C1 segment of cervical spinal cord (tissue), 14 donors: ENCODE measurements at places on chromosomes 4 and X.

GRCh38 chr4:81260443-81261101 is 45.5 kb upstream of the PRKG2 start:
- no peak for DNase-seq

DNA sequence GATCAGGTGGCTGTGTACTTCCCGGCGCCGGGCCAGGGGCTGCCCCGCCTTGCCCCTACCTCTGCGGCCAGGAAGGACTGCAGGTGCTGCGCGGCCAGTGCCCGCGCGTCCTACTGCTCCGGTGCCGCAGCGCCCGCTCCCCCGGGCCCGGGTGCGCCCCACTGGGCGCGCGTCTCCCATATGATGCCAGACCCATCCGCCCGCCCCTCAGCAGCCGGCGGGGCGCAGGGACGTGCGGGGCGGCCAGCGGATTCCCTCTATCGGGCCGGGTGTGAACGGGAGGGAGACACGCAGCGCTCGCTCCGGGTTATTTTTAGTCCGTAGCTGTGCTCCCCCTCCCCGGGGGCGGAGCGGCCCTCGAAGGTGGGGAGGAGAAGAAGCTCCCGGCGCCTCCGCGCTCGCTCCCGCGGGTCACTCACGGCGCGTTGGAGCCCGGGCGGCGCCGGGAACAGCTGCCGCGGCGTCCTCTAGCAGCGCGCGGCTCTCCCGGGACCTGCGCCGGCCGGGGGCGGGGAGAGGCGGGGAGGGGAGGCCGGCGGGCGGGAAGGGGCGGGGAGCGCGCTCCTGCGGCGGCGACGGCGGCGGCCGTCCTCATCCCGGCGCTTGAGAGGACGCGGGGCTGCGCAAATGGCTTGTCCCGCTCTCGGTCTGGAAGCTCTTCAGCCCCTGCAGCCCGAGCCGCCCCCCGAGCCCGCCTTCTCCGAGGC is 103.6 kb downstream of the UCHL1 start:
- DNase-seq = peak; percentile 77

- DNase-seq = no peak
Observed at GRCh38 chr4:155085843-155086530, 122.4 kb upstream of the NPY2R start.

DNA sequence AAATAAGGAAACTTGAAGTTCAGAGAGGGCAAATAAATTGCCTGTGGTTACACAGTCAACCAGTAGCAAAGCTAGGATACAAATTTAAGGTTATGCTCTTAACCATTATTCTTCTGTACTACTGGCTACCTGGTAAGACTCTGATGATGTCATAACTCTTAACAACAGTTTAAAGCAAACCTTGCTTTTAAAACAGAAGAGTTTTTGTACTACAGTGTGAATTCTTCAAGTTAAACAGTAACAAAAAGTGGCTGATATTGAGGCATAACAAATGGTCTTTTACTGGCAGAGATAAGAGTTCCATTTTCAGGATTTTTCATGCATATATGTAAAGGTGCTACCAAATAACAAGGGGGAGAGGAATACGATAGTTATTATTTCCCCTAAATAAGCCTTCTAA is 23.4 kb downstream of the TAB3 start:
- DNase-seq = no peak
